ENCODE measurements at places on chromosomes 6 and 20. TPM values are rescaled to one million over a fixed set of nuclear protein-coding genes. Genes with fewer than 3 reads are reported as not detected.

DNA sequence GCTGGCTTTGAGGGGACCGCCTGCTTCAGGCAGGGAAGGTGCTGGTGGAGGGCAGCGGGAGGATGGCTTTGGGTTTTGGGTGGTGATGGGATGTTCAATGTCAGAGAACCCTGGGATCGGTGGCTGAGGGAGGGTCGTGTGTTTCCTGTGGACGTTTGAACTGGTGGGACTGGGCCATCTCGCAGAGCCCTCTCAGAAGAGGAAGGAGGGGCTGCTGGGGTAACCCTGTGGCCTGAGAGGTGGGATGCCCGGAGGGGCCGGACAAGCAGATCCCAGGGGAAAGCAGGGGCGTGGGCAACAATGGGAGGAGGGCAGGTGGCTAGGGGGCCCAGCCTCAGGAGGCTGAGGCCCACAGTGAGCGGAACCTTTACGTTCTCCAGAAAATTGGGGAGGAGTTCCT is 34.9 kb downstream of the PYGB start:
- peak; percentile 19 for DNase-seq

RFX6 gene
- total RNA-seq = 1.5 TPM

SFT2D1 gene
- 44.3 TPM for total RNA-seq

GRCh38 chr20:11001764-11002540 is 328.2 kb upstream of the JAG1 start:
- no peak for DNase-seq

DNA sequence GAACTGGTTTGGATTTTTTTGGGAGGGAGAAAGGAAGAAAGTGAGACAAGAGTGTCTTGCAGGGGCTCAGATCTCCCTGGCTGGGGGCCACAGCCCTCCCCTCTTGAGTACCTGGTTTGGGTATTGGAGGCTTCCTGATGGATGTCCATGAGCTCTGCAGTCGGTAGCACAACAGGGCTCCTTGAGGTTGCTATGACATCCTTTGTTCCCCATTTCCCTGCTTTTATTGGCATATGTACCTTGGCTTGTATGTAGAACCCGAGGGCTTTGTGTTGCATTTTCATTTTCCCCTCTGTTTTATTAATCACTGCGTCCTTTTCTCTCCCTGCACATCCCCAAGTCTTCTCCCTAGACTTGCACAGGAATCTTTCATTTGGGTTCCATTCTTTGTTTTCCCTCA is 355.5 kb upstream of the TSHZ2 start:
- no peak for DNase-seq

- no peak for DNase-seq
Measured at GRCh38 chr20:48765359-48765758, 62.4 kb downstream of the PREX1 start.

- no peak for DNase-seq
Measured at GRCh38 chr20:19565736-19566135, 192.3 kb upstream of the RIN2 start.

DNA sequence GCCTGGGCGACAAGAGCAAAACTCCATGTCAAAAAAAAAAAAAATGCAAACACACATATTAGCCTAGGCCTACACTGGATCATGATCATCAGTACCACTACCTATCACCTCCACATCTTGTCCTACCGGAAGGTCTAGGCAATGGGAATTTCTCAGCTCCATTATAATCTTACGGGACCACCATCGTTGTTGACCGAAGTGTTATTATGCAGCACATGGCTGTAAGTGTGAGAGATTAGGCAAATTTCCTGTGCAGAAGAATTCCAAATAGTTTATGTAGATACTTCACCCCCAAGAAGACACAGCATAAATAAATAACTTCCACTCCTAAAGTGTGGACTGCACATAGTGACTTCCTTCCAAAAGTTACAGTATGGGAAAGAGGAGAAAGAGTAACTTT is 16.8 kb upstream of the KIAA1755 start:
- no peak for DNase-seq
